ENCODE measurements at places on chromosomes 12 and 14.

GRCh38 chr14:89504602-89505313 lies 87.7 kb upstream of the FOXN3 start:
- no peak for DNase-seq

GRCh38 chr14:94816113-94816512 lies 46.2 kb upstream of the GSC start:
- DNase-seq, result no peak

- DNase-seq, result no peak
Observed at GRCh38 chr12:1792406-1792805, 28.0 kb upstream of the LRTM2 start.

- DNase-seq, result no peak
Observed at GRCh38 chr14:36174767-36175424, 1.6 kb downstream of the PTCSC3 start.

DNA sequence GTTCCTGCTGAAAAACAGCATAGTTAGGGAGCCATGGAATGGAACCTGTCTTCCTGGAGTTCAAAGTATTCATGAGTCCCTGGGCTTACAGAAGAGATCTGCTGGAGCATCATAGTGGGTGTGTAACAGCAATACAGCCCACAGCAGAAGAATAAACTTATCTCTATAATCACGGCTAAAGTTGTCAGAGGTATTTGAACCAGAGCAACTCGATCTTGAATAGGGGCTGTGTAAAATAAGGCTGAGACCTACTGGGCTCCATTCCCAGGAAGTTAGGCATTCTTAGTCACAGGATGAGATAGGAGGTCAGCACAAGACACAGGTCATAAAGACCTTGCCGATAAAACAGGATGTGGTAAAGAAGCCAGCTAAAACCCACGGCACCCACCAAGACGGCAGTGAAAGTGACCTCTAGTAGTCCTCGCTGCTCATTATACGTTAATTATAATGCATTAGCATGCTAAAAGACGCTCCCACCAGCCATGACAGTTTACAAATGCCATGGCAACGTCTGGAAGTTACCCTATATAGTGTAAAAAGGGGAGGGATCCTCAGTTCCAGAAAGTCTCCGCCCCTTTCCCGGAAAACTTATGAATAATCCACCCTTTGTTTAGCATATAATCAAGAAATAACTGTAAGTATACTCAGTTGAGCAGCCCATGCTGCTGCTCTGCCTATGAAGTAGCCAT lies 223.4 kb downstream of the PCNX1 start:
- no peak for DNase-seq

GRCh38 chr14:53325176-53325806 lies 172.2 kb upstream of the DDHD1 start:
- no peak for DNase-seq
